Tracheal epithelial cell (primary cell): ENCODE measurements at places on chromosomes 11 and 22. TPM values are rescaled to one million over a fixed set of nuclear protein-coding genes. Genes with fewer than 3 reads are reported as not detected.

RNF121 gene
- 11.5 and 28.4 TPM in 2 replicates for total RNA-seq

GNAZ gene
- 0.48 TPM in 1 of 2 replicates, not detected in the other for total RNA-seq

EHBP1L1 gene
- total RNA-seq = 60.1 and 66.3 TPM in 2 replicates

GLYAT gene
- not detected in 2 replicates for total RNA-seq

RBMXL2 gene
- total RNA-seq = under 0.01 TPM in 1 of 2 replicates, not detected in the other

KRTAP5-8 gene
- total RNA-seq = 0.24 TPM in 1 of 2 replicates, not detected in the other

KIF18A gene
- 0.43 and 1.7 TPM in 2 replicates for total RNA-seq
